B cell (primary cell): ENCODE measurements at places on chromosomes 12 and 14. TPM values are rescaled to one million over a fixed set of nuclear protein-coding genes. Genes with fewer than 3 reads are reported as not detected.

- DNase-seq, result no peak
These were observed 282.1 kb downstream of the TMTC2 start for GRCh38 chr12:82968631-82969367.

GRCh38 chr12:104699489-104700190 is 242.9 kb downstream of the CHST11 start:
- peak; percentile 52 for DNase-seq

GRCh38 chr14:35114036-35114435 is 7.8 kb downstream of the PPP2R3C start:
- DNase-seq, result no peak

The AMN1 gene
- 30.4 and 32.6 TPM in 2 replicates for total RNA-seq
